Fibroblast of lung (primary cell): ENCODE measurements at places on chromosomes 5 and 9.

DNA sequence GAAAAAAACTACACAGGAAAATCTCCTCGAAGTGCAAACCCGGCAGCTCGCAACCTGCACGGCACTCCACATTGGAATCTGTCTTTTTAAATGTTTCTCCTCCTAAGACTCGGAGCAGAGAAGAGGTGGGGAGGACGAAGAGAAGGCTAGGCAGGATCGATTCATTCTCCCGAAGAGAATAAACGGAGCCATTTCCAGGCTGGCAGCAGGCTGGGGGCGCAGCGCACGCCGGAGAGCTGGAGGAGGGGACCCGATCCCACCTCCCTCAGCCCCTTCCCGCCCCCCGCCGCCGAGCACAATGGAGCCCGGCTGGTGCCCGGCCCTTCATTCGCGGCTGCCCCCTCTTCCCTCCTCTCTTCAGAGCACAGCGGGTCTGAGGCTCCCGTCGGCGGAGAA, 628 bp downstream of the HOMER1 start:
- peak; percentile 31 for DNase-seq

DNA sequence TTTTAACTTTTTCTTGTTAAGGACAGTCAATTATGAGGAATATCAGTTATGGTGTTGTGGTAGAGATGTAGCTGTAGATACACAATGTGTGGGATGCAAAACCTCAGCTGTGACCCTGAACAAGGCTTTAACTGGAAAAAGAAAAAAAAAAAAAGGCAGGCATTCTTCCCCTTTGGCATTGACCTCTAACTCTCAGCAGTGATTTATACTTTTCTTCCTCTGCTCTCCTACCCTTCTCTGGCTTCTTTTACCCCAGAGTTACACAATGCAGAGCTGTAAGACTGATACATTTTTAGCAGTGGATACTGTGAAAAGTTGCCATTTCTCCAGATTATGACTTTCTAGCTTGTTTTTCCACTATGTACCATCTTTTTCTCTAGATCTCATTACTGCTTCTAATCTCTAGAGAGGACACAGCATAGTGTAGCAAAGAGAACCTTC, 2.0 kb downstream of the CTNNAL1 start:
- DNase-seq: peak; percentile 58

DNA sequence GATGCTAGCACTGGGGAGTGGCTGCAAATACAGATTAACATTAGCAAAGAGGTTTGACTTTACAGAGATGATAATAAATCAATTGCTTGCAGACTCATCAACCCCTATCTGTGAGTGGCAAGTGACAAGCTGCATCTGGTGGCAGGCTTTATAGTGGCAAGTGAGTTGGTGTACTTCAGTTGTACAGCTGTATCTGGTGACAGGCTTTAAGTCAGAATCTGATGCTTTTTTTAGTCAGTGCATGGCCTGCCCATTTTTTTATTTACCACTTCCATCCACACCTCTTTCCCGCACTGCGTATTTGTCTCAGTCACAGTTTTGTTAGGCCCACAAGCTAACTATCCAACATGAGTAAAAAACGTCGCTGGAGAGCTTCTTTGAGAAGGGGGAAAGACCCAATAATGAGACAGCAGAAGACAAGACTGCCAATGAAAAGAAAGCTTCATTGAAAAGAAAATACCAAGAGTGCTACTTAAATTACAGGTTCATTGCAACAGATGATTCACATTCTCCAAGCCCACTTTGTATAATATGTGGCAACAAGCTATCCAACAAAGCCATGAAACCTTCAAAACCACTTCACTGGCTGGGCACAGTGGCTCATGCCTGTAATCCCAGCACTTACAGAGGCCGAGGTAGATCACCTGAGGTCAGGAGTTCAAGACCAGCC, 23.1 kb downstream of the ANP32B start:
- peak; percentile 32 for DNase-seq

DNA sequence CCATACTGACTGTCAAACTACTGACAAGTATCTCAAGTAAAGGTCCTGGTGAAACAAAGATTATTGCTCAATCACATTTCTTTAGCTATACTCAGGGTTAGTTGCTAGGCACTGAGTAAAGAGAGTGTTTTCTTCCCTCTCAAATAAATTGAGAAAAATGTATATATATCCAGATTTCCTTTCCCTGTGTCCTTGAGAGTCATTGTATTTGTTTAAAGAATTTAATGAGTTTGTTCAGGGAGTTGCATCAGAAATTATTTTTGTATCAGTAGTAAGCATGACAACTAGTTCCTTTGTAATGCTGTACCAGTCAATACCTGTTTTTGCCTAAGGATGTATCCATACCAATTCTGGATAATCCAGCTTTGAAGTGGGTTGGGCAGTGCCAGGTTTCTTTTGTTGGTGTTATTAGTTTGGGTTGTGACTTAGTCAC, 3.2 kb upstream of the ANKHD1 start:
- DNase-seq: no peak

DNA sequence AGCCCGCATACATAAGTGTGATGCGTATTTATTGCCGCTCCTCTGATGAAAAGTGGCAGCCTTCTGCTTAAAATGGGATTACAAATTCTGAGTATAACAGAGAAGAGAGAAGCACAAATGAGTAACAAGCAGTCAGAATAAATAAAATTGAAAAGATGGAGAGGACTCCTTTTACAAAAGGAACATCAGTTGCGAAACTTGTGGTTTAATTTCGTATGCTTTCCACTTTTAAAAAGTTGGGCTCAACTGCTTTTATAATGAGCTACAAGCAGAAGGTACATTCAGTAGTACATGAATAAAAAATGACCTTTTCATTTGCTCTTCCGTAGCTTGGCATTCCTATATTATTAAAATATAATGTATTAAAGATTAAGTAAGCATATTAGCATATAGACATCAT, 320.0 kb downstream of the FBXL17 start:
- peak; percentile 76 for DNase-seq

GRCh38 chr9:131731644-131732043, 8.2 kb downstream of the RAPGEF1 start:
- DNase-seq: no peak

- DNase-seq: peak; percentile 39
Observed at GRCh38 chr9:128078504-128079434, 10.7 kb downstream of the SLC25A25 start.

DNA sequence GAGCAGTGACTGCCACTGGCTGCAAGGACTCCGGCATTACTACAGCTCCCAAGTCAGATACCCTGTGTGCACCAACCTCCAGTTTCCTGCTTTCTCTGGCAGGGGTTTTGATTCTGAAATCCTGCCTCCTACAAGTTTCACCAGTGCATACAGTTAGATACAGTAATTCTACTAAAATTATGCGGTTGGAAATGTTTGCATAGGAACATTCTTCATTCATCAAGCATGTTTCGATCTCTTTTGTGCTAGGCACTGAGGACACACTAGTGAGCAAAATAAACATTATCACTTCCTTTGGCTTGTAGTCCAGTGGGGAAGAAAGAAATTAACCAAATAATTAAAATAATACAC, 152.2 kb downstream of the TMEM167A start:
- DNase-seq: peak; percentile 18

DNA sequence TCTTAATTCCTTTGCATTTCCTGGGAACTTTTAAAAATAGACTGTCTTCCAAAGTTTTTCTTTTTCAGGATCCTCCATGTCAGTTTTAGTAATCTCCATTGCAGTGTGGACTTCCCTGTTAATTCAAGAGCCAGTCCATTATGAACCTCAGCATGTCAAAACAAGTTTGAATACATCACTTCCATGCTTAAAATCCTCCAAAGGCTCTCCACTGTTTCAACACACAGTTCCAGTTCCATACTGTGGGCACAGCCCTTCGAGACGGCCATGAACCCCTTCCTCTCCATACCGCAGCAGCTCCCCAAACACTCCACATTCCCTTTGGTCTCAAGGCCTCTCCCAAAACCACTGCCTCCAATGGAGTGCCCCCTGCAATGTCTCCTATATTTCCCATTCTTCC, 19.5 kb downstream of the LIFR start:
- no peak for DNase-seq

DNA sequence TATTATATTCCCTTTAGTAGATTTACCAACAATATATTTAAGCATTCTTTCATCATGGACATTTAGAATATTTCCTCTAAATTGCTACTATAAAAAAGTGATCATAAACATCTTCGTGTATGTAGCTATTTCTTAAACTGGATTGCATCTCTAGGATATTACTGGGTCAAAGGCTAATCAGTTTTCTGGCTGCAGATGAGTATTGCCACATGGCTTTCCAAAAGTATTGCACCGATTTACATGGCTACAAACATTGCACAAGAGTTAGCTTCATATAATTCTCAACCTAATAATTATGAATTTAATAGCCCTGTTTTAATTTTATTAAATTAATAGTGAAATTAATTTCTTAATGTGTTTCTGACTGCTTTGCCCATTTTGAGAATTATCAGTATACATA, 183.4 kb downstream of the DMRT2 start:
- DNase-seq: no peak

DNA sequence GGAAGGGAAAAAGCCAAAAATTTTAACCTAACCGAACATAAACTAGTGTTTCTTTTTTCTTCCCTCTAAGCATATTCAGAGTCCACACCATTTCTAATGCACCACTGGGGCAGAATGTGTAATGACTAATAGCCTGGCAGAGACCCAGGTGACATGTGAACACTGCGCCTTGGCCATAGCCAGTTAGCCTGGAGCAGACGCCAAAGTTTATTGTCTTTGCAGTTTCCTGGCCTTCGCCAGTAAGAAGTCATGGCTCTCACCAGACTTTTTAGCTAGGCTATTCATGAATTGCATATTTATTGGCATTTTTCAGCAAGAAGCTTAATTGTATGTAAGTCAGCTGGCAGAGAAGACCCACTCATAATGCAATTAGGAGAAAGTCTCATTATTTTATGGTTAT, 182.8 kb upstream of the SLC27A6 start:
- peak; percentile 93 for DNase-seq

GRCh38 chr9:93028448-93029006, 30.0 kb upstream of the SUSD3 start:
- DNase-seq: no peak

DNA sequence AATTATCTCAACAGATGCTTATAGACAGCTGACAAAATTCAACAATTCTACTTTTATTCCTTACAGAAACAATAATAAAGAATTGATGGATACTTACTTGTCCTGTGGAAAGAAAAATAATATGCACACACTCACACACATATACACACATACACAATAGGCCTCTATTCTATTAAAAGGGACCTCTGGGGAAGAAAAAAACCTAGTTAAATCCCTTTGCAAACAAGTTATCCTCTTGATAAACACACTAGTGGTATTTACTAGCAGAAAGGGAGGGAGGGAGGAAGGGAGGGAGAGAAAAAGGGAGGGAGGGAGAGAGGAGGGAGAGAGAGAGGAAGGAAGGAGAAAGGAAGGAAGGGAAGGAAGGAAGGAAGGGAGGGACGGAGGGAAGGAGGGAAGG, 486.4 kb downstream of the HINT1 start:
- DNase-seq: no peak

DNA sequence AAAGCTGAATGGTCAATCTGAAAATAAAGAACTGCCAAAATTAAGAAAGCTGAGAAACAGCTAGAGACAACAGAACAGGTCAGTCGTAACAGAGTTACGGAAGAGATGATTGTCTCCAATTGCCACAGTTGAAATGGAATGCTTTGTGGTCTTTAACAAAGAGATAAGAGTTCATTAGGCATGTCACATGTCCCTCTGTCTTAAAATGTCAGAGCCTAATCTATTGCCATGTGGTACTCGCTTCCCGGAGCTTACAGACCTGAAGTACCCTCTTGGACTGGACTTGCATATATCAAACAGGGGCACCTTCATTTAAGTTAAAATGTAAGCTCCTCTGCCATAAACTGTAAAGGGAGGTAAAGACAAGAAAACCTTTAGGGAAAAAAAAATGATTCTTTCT, 19.7 kb downstream of the TTC39B start:
- DNase-seq: no peak

DNA sequence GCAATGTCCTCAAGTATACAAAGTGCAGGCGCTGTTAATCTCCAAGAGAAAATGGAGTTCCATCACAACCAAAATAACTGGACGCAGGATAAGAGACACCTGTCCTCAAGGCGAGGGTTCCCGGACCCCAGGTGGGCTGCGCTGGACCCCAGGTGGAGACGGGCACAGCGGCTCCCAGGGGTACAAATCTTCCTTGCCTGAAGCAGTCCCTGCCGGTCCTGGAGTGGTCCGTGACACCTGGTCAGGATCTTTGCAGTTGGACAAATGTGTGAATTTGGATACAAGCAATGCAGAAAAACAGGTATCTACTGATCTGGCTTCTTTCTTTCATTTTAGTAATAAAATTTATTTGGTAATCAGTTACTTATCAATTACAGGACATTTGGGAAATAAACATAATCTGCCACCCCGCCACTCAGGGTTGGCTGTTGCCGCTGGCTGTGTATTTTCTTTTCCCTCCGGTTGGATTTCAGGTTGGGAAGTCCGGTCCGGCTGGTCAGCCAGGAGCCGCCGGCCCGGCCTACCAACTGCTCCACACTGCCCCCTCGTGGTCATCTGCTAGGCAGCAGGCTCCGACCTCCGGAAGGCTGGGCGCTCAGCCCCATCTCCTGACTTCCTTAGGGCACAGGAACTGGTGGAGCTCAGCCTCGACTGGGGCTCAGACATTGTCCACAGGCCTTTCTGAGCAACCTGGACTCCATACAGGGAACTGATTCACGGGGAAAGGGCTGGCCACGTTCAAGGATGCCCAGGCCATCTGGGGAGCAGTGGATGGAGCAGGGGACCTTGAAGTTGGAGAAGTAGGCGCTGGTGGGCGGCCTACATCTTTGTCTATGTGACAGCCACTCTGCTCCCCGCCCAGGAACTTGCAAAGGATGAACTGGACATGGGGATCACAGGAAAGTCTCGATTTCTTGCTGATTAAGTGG, 43.4 kb downstream of the NXNL2 start:
- DNase-seq: peak; percentile 56

- DNase-seq: no peak
Observed at GRCh38 chr9:99181206-99181605, 40.5 kb downstream of the ALG2 start.

DNA sequence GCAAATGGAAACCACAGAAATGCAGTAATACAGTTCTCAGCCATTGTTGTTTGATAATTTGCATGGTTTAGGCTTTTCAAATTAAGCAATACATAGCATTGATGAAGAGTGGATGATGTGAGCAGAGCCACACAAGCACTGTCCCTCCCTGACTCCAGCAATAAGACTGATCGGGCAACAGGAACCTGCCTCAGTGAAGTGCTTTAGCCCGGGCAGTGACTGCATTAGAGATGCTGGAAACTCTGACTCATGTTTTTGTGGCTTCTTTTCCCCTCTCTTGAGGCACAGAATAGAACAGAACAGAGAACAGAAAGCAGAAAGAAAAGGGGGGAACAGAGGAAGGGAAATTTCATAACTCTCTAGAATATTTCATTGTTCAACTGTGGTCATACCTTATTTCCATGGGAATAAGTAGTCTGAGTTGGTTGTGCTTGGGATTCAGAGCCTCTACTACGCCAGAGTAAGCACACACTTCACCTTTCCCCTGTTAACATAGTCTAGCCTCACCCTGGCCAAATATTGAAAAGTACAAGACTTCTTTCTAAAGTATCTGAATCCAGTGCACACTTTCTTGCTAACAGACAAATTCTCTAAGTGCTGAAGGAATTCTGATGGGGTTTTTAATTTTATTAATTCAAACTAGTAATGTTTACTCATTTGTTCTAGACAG, 164.8 kb upstream of the VCAN start:
- DNase-seq: peak; percentile 91
